ENCODE measurements at places on chromosomes 5 and 9.

DNA sequence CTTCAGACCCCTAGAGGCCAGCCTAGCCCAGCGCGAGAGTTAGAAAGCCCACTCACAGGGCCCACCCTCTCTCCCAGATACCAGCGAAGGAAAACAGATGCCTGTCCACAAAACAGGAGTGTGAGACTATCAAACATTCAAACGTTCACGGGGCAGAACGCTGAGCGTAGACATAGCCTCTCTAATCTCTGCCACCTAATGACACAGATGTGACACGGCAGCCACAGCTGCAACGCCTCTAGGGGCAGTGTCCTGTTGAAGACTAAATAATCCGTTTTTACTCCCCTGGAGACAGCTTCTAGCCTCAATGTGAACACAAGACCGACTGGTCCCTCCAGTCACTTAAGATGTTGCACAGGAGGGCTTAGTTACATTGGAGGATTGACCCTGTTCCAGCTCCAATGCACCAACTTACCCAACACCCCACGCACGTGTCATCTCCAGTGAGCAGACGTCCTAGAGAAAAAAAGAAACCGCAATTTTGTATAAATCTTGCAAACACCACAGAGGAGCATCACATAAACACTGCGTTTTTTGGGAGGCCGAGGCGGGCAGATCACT lies 14.3 kb downstream of the DIPK1B start:
- DNase-seq = no peak

DNA sequence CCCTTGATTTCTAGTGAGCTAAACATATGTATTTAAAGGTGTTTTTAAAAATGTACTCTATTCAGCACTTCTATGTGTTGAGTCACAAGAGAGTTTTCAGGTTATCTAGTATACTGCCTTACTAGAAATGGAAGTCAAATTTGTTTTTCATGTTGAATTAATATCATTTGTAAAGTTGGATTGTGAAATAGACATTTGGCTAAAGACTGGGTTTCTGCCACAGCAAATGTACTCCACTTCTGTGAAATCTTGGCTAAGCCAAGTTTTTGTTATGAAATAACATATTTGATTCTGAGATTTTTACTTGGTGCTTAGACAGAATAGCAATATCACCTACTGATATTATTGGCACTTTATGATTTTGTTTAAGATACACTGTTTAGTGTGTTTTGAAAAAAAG lies 106.0 kb downstream of the CWC27 start:
- no peak for DNase-seq

DNA sequence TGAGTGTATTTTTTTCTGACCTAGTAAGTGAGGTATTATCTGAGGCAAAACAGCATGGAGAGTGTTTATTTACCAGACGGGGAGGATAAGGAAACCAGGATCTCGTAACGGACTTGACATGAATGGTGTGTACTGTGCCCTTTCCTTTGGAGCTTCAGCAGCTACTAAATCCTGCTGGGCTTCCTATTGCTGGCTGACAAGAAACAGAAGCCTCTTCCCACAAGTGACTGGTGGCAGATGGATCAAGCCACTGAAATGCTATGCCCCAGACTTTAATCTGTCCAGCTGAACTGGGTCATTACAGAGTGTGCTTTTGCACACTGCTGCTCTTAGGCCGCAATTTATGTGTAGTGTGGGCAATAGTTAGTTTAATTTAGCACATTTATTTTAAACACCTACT lies 162.7 kb upstream of the MRPS30 start:
- no peak for DNase-seq

DNA sequence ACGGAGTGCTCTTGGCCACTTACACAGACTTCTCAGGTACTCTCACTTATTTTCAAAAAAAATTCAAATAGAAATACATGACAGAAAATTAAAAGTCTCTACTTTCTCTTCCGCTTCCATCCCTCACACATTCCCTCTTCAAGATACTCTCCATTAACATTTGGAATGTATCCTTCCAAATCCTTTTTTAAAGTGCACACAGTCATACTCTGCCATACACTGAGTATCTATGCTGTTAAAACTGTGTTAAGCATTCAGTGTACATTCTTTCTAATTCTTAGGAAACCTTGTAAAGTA lies 15.5 kb downstream of the GOLPH3 start:
- DNase-seq = no peak

GRCh38 chr9:124818431-124819281 lies 34.6 kb upstream of the WDR38 start:
- no peak for DNase-seq

DNA sequence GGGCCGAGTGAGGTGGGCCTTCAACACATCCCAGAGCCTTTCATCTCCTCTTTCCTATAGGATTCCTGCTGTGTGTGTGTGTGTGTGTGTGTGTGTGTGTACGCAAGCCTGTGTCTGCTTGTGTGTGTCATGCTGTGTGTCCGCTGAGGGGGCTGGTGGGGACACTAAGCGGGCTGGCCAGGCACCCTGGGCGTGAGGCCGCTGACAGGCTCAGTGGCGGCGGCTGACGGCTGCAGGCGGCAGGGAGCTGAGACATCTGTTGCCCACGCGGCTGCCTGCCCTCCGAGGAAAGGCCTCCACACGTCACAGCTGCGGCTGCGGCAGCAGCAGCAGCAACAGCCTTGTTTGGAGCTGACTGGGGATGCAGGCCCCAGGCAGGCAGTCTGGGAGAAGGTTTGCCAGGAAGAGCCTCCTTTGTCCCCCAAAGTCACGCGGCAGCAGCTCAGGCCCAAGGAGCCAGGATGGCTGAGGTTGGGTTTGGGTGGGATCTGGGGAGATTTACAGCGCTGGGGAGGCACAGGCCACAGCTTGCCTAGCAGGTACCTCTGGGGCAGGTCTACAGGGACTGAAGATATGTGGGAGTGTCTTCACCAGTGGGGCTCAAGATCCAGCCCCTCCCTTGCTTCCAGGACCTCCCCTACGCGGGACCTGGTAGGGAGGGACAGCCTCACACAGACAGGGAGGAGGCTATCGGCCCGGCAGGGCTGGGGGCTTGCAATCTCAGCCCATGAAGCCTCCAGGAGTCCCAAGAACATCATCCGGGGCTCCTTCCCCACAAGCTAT lies 1.8 kb downstream of the PDLIM4 start:
- peak; percentile 56 for DNase-seq

- DNase-seq = no peak
These were observed 399.4 kb upstream of the IRX4 start for GRCh38 chr5:2282034-2282690.

DNA sequence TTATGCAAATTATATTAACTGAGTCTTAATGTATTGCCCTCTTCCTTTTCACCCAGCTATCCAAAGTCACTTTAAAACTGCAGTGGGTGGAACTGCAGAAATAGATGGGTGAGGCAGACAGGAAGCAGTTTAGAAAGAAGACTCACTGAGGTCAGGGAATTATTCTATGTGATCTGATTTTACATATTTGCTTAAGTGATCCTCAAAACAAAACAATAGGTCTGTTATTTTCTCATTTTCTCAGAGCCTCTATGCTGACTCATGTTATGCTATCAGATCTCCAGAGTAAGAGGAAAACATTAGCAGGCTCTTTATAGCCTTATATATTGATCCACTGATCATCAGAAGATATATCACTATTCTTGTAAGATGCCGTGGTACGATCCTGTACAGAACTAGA lies 63.5 kb downstream of the MRPS27 start:
- DNase-seq = no peak

Measured in transverse colon (tissue), 4 donors.